ENCODE measurements at places on chromosomes 1 and 21.

DNA sequence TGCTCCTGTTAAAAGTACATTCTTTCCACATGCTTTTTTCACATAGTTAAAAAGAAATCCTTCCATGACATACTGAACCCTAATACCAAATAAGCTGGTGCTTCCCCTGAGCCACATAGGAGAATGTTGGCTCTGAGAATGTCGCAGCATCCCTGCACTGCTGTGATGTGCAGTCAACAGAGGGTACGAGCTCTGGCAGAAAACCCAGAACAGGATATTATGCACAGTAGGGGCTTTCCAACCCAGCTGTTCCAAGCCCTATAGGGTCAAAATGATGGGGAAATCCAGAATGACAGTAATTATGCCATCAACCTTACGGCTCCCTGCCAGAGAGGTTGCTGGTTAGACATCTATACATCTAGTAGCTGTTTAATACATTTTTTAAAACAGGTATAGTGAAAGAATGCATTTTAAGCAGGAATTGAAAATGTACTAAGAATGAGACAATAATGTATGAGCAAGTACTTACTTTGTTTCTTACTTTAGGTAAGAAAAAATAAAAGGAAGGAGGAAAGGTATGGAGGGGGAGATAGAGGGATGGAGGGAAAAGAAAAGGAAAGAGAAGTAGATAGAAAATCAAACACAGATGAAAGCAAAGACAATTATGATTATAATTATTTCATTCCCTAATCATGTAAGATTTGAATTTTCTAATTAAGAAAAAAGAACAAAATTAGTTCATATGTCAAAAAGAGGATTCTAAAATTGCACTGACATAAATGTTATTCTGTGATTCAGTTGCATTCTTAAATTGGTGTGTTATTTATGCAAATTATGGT, 126.0 kb downstream of the NR5A2 start:
- DNase-seq: no peak

GRCh38 chr1:223792046-223792445, 53.7 kb downstream of the TP53BP2 start:
- no peak for DNase-seq

DNA sequence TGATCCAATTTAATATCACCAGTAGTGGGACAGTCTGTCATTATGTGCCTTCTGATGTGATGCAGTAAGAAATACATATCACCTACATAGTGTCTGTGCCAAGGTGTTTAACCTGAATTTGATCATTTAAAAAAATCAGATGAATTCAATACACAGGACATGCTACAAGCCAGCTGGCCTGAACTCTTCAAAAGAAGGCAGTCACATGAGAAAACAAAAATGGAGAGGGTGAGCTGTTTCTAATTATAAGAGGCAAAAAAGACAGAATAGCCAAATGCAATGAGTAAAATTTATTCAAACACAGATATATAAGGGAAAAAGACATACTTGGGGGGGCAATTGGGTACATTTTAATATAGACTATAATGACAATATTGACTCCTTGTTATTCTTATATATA, 66.5 kb downstream of the ST3GAL3 start:
- no peak for DNase-seq

GRCh38 chr1:199959033-199959774, 68.3 kb upstream of the NR5A2 start:
- no peak for DNase-seq

DNA sequence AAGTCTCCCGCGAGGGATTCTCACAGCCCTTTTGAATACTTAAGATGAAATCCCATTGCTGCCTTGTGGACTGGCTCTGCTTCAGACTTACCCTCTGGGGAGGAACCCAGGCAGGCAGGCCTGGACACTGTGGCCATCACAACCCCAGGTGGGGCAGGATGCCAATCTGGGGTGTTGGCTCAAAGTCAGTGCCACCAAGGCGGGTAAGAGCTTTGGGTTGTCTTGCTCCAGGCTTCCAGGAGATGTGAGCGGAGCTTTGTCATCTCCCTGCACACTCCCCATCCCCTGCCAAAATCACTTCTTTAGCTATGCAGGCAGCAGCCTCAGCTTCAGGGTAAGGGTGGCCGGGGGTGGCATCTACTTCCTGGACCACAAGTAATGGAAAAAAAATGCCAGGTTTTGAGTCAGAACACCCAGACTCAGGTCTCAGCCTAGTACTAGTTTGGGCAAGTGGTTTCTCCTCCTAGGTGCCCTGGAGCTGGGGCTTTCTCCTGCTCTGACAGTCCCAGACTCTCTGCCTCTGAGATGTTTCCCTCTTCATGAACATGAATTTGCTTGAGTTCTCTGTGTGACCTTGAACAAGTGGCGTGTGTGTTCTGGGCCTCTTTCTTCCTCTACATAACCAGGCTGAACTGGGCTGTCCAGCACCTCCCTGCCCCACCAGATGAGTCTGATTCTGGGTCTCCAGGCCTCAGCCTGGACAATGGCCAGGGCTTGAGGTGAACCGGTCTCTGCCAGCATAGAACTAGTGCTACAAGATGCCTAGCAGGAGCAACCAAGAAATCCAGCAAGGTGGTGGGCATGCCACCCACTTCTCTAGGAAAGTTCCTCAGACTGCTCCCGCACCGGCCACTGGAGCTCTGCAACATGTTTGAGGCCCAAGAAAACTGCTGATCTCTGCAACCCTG, 65.4 kb downstream of the VWA5B1 start:
- DNase-seq: no peak
